ENCODE measurements at places on chromosomes 3 and 15.

GRCh38 chr3:119891944-119892721 lies 110.2 kb downstream of the NR1I2 start:
- no peak for DNase-seq

DNA sequence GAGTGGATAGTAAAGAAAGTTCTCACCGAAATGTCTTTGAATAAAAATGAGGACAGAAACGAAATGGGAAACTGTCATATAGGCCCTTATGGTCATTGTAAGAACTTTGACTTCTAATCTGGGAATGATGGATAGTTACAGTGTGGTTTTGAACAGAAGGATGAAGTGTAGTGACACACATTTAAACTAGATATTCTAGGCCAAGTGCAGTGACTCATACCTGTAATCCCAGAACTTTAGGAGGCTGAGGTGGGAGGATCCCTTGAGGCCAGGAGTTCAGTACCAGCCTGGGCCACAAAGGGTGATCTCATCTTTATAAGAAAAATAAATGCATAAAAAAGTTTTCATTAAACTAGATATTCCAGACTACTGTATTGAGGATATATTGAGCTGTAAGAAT lies 452.8 kb downstream of the ROBO1 start:
- DNase-seq = no peak

DNA sequence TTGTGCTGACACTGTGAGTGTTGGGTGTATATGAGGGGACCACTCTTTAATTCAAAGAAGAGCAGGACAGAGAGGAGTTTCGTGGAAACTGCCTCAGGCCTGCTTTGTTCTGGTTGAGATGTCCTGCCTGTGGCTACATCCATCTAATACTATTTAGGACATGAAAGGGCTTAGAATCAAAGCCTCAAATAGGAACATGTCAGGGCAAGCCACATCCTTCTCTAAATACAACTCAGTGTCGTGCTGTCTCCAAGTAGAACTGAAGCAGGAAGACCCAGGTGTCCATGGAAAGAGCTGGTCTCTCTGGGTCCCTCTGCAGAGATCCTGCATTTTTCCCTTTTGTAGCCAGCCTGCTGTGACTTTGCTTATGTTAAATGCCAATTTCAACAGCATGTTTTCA lies 156.2 kb upstream of the UMPS start:
- no peak for DNase-seq

- DNase-seq = no peak
These were observed 493.9 kb upstream of the RASGRP1 start for GRCh38 chr15:39058351-39059131.

DNA sequence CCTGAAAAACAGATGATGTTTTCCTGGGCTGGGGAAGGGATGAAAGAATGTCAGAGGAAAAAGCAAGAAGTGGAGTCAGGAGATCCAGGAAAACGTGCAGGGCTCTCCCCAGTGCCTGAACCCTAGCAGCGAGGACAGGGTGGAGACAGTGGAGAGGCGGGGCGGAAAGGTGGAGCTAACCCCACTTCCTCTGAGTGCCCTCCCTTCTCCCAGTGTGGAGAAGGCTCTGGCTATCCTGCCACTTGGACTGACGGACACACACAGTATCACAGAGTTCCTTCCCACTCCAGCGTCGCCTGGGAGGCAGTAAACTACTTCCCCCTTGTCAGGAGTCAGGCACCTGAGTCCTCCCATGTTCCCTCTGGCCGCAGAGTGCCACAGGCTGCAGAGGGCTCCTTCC lies 125.3 kb upstream of the CHRNA7 start:
- DNase-seq = no peak

DNA sequence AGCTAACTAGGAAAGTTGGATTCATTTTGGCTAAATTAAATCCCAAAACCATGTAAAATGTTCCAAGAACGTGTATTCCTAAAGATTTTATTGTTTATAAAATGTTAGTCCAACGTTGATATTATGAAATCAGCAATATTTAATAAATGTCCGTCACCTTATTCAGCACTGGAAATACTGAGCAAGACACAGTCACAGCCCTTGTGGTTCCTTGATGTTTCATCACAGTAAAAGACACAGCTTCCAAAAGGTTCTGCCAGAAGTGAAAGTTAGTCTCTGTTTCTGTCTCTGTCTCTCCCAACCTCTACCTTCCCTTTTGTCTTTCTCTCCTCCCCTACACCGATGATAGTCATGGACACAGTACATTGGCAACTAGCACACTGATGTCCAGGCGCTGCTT lies 82.2 kb upstream of the BOC start:
- no peak for DNase-seq

GRCh38 chr3:54069961-54070360 lies 52.4 kb upstream of the CACNA2D3 start:
- no peak for DNase-seq

GRCh38 chr15:82647045-82647834 lies at the start of gene CPEB1:
Gene CPEB1, minus strand, starts transcription at chr15:82647363. Its CDS starts 18,904 bp downstream, at chr15:82628459.
- DNase-seq = no peak

DNA sequence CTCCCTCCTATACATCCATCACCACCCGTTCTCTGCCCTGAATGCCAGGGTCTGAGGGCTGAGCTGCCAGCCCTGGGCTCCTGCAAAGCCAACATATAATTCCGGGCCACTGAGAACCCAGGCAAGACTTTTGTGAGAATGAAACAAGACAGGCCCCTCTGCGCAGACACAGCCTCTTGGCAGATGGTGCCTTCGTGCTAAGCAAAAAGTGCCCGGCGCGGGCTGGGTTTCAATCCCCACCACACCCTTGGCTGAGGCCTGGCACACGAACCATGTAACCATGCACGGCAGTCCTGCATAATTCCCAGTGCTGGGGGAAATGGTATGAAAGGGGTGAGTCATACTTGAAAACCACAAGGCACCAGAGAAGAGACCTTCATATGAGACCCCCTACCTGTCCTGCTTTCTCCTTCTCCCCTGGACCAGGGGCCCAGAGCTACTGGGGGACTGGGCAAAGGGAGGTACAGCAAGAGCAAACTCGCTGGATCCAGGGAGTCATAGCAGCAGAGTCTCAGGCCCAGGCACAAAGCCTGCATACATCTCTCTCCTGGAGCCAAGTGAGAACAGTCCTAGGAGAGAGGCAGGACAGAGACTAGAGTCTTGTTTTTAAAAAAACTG lies 26.1 kb upstream of the LOXL1 start:
- DNase-seq = no peak

DNA sequence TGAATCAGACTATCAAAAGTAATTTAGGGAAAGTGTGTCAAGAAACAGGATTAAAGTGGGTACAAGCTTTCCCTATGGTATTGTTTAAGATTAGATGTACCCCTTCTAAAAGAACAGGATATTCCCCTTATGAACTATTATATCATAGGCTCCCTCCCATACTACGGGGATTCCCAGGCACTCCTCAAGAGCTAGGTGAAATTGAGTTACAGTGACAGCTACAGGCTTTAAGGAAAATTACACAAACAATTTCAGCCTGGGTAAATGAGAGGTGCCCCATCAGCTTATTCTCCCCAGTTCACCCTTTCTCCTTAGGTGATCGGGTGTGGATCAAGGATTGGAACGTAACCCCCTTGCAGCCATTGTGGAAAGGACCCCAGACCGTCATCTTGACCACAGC lies 240.8 kb upstream of the CNTN6 start:
- DNase-seq = no peak

DNA sequence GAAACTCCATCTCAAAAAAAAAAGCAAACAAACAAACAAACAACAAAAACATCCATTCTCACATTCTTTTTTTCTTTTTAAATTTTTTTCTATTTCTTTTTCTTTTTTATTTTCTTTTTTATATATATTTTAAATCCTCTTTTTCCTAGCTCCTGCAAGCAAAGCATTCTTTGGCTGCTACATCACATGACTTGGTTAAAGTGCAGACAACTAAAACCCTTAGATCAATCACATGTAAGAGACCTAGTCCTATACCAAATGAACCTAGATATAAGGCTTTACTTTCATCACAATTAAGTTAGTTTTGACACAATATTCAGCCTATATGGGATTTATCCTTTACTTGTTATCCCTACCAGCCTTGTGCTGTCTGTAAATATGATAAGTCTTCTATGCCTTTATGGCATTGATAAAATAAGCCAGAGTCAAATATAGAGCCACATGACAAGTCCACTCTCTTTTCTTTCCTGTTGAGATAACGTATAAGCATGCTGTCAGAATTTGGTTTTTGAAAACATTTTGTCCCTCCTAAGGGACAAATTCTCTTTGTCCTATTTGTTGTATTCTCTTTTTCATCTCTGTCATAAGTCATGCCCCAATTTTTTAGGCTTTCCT lies 11.3 kb downstream of the UBR1 start:
- no peak for DNase-seq

DNA sequence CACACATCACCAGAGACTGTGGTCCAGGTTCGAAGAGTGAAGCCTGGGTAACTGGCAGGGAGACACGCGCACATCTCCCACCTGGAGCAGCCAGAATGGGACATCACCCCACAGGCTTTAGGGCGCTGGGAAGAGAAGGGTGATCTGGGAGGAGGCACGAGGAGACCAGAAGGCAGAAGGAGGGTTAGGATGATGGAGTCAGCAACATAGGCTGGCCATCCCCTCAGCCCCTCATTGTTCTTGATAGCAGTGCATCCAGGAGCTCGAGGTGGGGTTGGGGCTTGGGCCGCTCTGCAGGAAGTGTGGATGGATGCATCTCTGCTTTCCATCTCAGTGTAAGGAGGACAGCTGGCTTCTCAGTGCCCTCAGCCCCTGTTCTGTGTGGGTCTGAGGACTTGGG lies 15.2 kb downstream of the PLA2G4F start:
- no peak for DNase-seq

DNA sequence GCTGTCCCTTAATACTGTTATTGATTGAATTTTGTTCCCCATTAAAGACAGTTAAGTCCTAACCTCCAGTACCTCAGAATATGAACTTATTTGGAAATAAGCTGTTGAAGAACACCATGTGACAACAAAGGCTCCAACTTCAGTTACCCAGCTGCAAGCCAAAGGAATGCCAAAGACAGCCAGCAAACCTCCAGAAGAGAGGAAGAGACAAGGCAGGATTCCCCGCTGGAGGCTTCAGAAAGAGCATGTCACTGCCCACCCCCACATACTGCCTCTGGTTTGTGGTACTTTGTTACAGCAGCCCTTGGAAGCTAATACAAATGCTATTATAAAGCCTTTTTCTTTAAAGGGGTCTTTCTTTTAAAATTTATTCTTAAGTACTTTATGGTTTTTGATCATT lies 18.4 kb upstream of the NEK10 start:
- DNase-seq = no peak

GRCh38 chr3:129947538-129948240 lies 26.8 kb upstream of the TRH start:
- DNase-seq = no peak

- no peak for DNase-seq
These were observed 443 bp upstream of the NR2F2 start for GRCh38 chr15:96330064-96330449.

DNA sequence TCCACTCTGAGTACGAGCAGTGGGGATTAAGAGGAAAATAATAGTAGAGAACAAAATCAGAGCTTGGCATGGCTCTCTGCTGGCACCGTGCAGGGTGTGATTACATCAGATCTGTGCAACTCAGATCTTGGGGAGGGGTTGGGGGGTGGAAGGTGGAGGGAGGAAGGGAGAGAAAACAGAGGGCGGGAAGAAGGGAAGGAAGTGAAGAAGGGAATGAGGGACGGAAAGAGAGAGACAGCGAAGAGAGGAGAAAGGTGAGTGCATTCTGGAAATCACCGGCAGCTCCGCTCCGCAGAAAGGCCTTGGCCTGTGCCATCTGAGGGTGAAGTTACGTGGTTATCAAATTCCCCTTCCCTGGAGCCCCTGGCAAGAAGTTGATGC lies 31.0 kb upstream of the ADAMTS17 start:
- DNase-seq = no peak

- no peak for DNase-seq
These were observed 76.4 kb downstream of the DUT start for GRCh38 chr15:48407646-48408045.

GRCh38 chr3:151774235-151774634 lies 39.7 kb upstream of the AADAC start:
- no peak for DNase-seq

DNA sequence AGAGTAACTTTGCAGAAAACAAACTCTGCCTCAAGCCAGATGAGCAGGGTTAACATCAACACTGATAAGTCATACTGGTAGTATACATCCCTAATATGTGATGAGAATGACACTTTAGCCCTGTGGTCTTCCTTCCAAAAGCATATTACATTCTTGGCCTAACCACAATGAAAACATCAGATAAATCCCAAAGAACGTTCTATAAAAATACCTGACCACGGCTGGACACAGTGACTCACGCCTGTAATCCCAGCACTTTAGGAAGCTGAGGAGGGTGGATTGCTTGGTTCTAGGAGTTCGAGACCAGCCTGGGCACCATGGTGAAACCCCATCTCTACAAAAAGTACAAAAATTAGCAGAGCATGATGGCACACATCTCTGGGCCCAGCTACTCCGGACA lies 4.7 kb downstream of the TMCC1 start:
- no peak for DNase-seq

GRCh38 chr3:124142389-124142970 lies 150.6 kb upstream of the ROPN1 start:
- no peak for DNase-seq

DNA sequence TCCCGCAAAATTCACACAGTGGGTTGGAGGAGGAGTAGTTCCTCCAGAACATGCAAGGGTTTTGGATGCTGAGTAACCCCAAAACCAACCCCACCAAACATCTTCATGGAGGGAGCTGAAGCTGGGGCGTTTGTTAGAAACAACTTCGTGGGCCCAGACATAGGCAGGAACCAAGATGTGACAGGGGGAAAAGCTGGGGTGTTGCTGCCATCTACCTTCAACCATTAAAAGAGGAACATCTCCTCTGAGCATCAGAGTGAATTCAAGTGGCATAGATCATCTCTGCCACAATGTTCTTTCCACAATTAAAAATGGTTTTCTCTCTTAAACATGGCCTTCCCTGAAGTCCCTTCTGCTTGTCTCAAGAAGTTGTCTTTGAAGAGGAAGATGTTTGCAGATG lies 20.5 kb downstream of the SIDT1 start:
- no peak for DNase-seq

- DNase-seq = no peak
These were observed 57.7 kb upstream of the RASGRP1 start for GRCh38 chr15:38622304-38622703.

- DNase-seq = no peak
These were observed 327.9 kb upstream of the EPHA3 start for GRCh38 chr3:88779482-88779881.

- DNase-seq = no peak
These were observed 326.9 kb upstream of the DNAJC19 start for GRCh38 chr3:181316482-181316881.

DNA sequence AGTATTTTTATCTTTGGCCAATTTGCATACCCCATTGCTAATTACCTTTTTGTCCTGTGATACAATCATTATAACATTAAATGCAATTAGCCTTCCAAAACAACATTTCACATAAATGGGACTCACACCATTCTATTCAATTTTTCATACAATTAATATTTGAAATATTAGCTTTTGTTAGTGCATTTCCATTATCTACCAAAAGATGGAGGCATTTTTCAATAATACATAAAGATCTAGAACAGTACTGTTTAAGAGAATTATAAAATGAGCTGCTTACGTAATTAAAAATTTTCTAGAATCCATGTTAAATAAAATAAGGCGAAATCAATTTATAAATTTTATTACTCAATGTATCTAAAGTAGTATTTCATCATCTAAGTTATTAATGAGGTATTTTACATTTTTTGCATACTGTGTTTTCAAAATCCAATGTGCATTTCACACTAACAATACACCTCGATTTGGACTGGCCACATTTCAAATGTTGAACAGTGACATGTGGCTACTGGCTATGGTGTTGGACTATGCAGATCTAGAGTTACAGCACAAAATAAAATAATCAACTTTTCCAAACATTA lies 74.3 kb downstream of the TJP1 start:
- DNase-seq = no peak

- DNase-seq = no peak
These were observed 684 bp downstream of the TNFAIP8L3 start for GRCh38 chr15:51093839-51094605.
